ENCODE measurements at places on chromosomes 1 and 21.

DNA sequence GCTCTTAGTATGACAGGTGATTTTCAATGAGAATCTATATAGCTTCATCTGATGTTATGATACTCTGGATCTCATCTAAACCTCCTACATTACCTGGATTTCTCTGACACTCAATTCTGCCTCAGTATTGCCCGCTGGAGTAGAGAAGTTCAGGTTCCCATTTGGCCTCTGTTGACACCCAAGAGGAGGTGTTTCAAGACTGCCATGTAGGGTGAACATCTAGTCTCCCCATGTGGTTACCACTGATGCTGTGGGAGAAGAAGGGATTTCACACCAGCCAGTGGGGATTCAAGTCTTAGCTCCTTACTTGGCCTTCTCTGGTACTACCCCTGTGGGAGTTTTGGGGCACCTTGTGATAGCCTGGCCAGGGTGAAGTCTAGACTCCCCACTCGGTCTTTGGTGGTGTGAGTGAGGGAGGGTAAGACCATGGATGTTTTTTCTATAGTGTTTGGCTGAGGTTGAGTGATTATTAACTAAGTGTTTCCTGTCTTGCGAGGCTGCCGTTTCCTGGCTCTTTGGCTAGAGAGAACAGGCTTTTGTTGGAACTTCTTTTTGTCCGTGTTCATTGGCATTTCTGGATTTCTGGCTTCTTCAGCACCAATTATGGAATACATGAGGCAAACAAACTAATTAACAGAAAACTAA, 90.7 kb downstream of the RHOU start:
- DNase-seq: no peak

GRCh38 chr1:75470448-75470847, 140.5 kb downstream of the SLC44A5 start:
- no peak for DNase-seq

DNA sequence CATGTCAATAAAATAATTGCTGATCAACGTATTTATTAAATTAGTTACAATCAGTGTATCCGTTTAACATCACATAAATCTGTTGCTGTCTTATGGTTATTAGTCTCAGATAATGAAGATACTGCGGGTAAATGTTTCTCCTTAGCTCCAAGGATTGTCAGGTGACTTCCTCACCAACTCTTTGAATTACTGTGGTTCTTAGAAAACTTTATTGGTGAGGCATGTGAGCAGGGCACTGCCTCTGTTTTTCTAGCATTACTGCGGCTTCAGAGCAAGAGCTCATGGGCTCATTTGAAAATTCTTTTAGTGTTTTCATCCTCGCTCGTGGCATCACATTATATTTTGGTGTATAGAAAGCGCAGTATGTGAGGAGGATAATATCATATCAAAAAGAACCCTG, 555.9 kb downstream of the LMO4 start:
- no peak for DNase-seq

DNA sequence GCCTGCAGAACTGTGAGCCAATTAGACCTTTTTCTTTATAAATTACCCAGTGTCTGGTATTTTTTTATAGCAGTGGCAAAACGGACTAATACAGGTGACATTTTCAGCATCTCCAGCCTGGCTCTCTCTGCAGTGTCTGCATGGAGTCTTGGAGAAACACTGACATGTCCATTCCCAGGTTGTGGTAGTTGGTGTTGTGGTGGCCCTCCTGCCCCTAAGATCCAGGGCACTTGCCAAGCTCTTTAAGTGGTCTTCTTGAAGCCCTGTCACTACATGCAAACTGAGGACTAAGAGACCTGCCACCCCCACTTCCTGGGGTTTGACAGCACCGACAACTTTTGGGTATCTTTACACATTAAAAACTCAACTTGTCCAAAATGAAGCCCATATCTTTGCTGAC, 419.4 kb downstream of the NPHP4 start:
- DNase-seq: no peak

DNA sequence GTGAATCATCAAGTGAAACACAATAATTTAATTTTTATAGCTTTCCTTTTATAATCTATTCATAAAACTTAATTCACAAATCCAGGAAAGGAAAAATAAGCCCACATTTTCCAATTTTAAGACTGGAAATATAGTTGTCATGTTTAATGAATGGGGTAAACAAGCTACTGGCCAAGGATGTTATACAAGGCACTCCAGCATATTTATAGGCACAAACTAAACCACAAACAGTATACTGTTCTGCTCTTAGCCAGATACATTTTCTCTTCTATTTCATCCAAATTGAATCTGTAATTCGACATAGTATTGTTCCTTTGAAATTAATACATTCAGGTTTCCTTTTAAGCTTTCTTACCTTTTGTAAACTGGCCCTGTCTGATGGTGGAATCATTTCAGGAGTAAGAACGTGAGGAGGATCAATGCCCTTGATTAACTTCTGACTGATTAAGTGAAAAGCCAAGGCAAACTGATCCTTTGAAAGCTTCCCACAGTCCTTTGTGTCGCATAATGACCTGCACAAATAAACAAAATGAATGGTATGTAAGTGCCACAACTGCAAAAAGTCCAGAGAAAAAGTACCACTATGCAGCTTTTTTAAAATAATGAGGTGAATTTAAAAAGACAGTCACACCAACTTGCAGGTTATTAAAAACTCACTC, 74.4 kb downstream of the EPS15 start:
- DNase-seq: no peak

- DNase-seq: no peak
Observed at GRCh38 chr1:210104103-210104502, 128.5 kb upstream of the SERTAD4 start.

GRCh38 chr1:198015309-198015708, 98.1 kb downstream of the LHX9 start:
- no peak for DNase-seq

Data from DMS153 (cell line).